ENCODE measurements at places on chromosomes 5 and 9. TPM values are rescaled to one million over a fixed set of nuclear protein-coding genes. Genes with fewer than 3 reads are reported as not detected.

GRCh38 chr9:118570066-118570465, 799.2 kb downstream of the BRINP1 start:
- no peak for DNase-seq

- DNase-seq: no peak
Measured at GRCh38 chr5:152907488-152908245, 502.6 kb upstream of the NMUR2 start.

DNA sequence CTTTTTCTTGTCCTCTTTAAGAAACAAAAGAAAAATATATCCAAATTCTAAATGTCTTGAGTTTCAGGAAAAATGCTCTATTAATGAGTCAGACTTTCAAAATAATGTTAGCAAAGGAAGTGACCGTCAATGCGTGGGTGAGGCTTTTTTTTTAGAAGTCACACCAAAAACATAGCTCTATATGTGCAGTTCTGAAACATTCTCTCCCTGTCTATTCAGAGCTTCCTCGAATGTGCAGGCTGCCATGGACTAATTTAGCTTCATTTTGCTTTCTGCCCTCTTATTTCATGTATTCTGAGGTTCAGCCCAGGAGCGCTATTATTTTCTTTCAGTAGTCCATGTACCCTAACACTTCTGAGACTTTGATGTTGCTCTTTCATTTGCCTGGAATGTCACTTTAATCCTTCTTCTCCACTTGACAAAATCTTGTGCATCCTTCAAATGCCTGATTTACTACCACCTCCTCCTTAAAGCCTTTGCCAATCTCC, 72.5 kb upstream of the RASA1 start:
- no peak for DNase-seq

Gene ANKRD20A1
- polyA plus RNA-seq: 2.3 TPM

GRCh38 chr5:125551246-125551645, 804.8 kb upstream of the ZNF608 start:
- DNase-seq: no peak

Gene FSTL4
- polyA plus RNA-seq: not detected

- no peak for DNase-seq
Measured at GRCh38 chr5:173629628-173630027, 13.2 kb upstream of the BOD1 start.

Gene ARID3C
- 0.22 TPM for polyA plus RNA-seq

- no peak for DNase-seq
Measured at GRCh38 chr9:130301483-130302286, 36.1 kb downstream of the HMCN2 start.

GRCh38 chr5:113031557-113031956, 55.0 kb downstream of the DCP2 start:
- DNase-seq: no peak

Gene OR1Q1
- not detected for polyA plus RNA-seq

DNA sequence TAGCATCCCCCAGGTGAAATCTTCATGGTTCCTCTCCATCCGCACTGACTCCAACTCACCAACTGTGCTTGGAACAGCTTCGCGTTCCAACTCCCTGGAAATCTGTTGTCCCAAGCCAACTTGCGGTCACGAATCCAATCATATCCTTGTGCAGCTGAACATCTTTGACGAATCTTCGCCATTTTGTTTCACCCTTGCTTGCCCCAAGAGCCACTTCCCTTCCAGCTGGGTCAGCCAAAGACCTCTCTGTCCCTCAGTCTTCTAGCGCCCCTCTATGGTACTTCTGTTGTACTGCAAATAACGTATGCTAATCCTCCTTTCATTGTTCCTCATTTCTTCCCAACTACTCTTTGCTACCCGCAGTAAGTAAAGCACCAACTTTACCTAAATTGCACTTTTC, 61.0 kb upstream of the TARS1 start:
- DNase-seq: no peak

- DNase-seq: no peak
Measured at GRCh38 chr5:102596951-102597350, 98.2 kb upstream of the SLCO6A1 start.

- DNase-seq: no peak
Measured at GRCh38 chr9:77987081-77987656, 44.4 kb downstream of the GNAQ start.

Data from left renal pelvis (tissue), 4 donors.